ENCODE measurements at places on chromosomes 2 and 18.

DNA sequence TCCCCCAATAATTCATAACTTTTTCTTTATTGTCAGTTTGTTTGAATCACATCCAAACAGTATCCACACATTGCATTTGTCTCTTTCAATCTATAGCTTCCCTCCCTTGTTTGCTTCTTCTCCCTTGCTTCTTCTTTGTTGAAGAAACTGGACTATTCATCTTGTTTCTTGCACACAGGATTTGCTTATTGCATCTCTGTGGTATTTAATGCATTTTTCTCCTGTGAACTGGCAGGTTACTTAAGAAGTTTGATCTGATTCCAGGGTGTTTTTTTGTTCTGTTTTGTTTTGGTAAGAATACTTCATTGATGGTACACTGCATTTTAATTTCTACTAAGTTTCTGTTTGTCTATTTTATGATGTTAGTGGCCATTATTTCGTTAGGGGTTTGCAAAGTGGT, 166.8 kb downstream of the CAMKMT start:
- no peak for DNase-seq

GRCh38 chr2:113141451-113141850, 14.1 kb downstream of the IL1RN start:
- no peak for DNase-seq

DNA sequence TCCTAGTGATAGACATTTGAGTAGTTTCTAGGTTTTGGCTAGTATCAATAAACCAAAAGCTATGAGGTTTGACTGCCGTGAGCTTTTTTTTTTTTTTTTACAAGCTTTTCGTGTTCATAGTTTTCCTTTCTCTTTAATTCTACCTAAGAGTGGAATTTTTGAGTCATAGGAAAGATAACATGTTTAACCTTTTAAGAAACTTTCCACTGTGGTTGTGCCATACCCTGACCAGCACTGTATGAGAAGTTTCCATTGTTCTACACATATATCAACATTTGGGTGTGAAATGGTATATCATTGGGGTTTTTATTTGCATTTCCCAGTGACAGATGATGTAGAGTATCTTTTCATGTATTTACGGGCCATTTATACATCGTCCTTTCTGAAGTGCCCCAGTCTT, 31.7 kb downstream of the UBE2F start:
- no peak for DNase-seq

DNA sequence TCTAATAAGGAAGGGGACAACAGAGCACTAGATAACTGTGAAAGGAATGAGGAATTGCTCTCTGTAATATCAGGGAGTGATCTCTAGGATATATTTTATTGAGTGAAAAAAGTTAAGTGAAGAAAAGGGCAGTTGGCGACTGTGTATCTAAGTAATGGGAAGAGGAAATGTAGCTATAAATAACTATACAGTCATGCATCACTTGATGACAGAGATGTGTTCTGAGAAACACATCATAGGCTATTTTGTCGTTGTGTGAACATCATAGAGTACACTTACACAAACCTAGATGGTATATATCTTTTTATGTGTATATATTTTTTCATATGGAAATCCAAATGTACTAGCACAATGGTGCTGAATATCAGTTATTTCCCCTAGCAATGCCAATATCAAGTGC, 329.3 kb downstream of the TXNL1 start:
- no peak for DNase-seq

Measured in mucosa of descending colon (tissue), 3 donors.